ENCODE measurements at places on chromosomes 11 and 22.

DNA sequence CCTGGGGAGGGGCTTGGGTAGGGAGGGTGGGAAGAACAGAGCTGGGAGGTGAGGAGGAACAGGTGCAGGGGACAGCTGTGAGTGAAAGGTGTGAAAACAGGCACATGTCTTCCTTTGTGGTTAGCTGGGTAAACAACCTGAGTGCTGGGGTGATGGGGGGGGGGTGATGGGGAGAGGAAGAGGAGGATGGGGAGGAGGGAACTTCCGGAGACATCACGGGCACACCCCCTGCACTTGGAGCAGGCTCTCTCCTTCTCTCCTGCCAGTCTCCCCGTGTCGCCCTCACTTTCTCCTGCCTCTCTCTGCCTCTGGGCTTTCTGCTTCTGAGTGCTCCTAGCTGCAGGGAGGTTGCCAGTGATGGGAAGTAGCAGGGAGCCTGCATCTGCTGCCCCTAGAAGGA, 8.8 kb downstream of the CXCR5 start:
- no peak for DNase-seq

DNA sequence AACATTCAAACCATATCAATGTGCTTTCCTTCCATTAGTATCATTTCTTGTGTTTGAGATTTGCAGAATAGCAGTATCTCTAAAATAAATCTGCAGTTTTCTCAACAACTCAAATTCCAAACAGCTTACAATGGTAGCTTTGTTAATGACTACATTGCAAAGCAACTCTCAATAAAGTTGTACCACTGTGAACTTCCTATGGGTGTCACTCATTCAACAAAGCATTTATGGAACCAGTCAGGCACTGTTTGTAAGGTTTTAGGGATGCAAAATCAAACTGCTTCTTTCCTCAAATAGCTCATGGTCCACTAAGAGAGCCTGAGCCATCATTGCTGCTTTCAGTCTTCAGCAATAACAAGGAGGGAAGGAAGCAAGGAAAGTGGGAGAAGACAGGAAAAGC, 91.0 kb downstream of the CCDC83 start:
- no peak for DNase-seq

GRCh38 chr11:4830346-4830745, 9.2 kb downstream of the OR51F2 start:
- DNase-seq = no peak

DNA sequence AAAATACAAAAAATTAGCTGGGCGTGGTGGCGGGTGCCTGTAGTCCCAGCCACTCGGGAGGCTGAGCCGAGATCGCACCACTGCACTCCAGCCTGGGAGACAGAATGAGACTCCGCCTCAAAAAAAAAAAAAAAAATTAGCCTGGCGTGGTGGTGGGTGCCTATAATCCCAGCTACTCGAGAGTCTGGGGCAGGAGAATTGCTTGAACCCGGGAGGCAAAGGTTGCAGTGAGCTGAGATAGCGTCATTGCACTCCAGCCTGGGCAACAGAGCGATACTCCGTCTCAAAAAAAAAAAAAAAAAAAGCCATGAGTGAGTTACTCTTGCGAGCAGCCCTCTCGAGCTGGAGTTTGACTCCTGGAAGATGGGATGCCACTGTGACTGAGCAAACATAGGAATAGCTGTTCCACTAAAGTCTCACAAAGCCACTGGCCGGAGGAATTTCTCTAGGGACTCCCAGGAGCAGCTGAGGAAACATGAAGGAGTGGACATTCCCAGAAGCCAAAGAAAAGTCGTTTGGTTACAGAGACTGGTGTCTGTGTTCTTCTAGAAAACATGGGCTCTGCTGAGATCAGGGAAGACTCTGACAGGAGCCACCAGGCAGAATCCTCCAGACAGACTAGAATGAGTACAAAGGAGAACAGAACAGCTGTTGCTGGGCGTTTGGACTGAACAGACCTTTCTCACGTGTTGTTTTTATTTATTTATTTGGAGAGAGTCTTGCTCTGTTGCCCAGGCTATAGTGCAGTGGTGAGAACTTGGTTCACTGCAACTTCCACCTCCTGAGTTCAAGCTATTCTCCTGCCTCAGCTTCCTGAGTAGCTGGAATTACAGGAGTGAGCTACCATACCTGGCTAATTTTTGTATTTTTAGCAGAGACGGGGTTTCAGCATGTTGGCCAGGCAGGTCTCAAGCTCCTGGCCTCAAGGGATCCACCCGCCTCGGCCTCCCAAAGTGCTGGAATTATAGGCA, 32.4 kb upstream of the MYH9 start:
- no peak for DNase-seq

GRCh38 chr11:62546929-62547625, 471 bp upstream of the AHNAK start:
- no peak for DNase-seq

DNA sequence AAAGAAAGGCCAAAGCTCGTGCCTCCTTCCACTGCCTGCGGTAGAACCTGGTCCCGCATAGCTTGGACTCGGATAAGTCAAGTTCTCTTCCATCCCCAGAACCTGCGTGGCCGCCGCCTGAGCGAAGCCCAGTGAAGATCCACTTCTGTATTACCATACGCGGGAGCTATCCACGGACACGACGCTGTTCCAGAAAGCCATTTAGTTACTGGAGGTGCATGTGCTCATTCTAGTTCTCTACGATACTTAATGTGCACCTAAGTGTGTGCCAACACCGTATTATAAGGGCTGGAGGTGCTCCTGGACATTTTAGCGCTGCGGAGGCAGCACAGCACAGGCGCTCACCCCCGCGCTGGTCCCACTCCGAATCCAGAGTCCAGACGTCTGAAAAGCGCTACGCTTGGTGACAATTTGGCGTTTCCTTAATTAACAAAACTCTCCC, 1.4 kb downstream of the WT1 start:
- DNase-seq = no peak

DNA sequence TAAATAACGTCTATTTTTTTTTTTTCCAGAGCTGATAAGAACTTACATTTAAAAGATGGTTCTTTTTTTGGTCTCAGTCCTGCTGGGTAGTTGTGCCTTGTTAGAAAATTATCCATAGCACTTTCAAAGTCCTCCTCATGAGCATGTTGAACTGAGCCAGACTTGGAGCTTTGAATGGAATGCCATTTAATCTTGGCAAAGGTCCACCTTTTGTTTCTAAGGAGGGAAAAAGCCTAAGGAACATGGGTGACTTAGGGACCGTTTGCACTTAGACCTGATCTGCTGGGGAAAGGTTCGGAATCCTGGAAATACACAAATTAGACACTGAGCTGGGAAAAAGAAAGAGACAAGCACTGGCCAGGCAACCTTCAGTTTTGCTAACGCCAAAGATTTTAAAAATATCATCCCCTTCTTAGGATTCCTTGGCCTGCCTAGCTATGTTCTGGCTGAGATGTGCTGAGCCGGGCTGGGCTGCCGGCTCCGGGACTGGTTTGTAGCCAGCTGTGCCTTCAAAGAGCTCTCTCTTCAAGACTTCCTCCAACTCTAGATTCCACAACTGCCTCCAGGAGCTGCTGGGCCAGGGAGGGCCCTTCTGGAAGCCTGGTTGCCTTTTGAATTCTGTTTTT, 67.4 kb downstream of the ENDOD1 start:
- DNase-seq = no peak

Measured in G401 (cell line).